Fibroblast of skin of left quadriceps (primary cell): ENCODE measurements at places on chromosomes 12 and 14.

DNA sequence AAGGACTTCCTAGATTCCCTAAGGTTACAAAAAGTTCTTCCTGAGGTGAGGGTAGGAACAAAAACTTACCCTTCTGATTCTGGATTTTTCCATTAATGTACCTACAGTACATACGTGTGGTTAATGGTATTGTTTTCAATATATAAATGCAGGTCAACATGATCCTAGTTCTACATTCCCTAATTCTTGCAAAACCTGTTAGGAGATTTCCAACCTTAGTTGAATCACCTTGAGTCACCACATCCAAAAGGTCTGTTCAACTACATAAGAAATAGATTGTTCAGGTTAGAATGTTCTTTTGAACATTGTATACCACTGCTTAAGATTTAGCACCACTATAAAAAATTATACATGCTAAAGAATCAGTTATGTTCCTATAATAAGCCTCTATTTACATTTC is 118.9 kb downstream of the GARIN6 start:
- DNase-seq: no peak

- DNase-seq: peak; percentile 71
Observed at GRCh38 chr12:77685112-77685511, 145.6 kb upstream of the NAV3 start.

GRCh38 chr14:68794851-68795596 is 2.2 kb upstream of the ZFP36L1 start:
- DNase-seq: peak; percentile 99

DNA sequence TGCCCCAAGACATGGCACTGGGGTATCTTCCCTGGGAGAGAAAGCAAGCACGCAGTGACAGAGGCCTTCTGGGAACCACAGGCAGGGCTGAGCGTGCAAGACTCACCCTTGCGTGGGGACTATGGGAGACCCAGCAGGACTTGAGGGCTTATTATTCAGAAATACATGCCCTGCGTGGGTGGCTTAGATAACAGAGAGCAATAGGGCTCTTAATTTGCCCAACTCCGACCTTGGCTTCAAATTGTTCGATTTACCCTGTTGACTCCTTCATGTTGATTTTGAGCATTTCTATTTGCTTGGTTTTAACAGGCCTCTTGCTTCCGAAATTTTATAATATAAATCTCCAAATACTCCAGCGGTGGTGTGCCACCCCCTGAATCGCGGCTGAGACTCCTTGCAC is 5.1 kb upstream of the SERPINA1 start:
- no peak for DNase-seq

- no peak for DNase-seq
Observed at GRCh38 chr12:48061938-48062719, 43.8 kb downstream of the SENP1 start.

DNA sequence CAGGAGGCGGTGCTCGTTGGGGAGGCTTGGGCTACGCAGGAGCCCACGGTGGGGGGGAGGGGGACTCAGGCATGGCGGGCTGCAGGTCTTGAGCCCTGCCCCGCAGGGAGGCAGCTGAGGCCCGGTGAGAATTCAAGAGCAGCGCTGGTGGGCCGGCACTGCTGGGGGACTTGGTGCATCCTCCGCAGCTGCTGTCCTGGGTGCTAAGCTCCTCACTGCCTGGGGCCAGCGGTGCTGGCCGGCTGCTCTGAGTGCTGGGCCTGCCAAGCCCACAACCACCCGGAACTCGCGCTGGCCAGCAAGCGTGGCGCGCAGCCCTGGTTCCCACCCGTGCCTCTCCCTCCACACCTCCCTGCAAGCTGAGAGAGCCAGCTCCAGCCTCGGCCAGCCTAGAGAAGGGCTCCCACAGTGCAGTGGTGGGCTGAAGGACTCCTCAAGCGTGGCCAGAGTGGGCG is 3.2 kb downstream of the METTL25 start:
- no peak for DNase-seq

GRCh38 chr14:101033006-101033405 is 129.5 kb upstream of the RTL1 start:
- DNase-seq: no peak

DNA sequence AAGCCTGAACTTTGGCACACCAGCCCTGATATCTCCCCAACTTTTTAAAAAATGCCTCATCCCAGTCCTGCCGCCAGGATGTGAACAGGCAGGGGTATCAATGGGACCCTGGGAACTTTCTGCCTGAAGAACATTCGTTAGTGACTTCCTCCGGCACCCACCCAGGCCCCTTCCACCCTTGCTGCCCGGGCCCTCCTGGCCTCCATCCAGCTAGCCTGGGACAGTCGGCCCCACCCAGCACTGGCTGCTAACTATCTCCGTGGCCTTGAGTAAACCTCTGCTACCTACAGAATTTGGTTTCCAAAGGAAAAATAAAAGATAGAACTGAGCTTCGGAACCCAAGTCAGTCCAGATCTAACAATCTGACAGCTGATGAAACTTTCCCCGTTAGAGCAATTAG is 14.3 kb downstream of the SCARB1 start:
- no peak for DNase-seq

DNA sequence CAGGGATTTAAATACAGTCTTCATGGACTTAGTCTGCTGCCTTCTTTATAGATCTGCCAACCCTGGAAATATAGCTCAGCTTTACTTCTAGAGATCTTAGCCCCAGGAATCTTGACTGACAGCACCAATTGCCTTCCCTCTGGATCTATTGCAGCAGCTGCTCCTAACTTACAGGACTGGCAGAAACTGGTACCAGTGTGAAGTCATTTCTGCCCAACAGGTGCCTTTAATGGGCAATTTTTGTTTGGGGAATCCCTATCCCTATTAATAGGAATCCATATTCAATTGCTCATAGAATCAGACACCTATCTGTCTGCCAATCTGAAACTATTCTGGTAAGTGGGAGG is 27.2 kb downstream of the SPX start:
- DNase-seq: no peak

DNA sequence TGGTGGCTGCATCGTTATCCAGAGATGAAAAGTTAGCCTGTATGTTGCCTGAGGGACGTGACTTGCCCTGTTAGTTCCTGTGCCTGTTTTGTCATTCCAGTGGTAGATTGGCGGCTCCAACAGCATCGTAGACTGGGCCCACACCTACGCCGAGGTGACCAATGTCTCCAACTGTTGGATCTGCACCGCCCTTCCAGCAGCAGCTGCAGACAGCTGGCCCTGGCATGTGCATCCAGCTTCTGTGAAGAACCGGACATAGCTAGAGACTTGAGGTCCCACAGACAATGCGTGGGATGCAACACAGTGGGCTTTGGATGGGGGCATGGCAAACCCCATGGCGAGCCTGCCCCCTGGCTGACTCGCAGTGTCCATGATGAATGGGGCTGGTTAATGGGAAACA is 93.0 kb upstream of the TMPO start:
- DNase-seq: no peak

GRCh38 chr14:89196545-89196944 is 220.5 kb downstream of the FOXN3 start:
- DNase-seq: no peak

DNA sequence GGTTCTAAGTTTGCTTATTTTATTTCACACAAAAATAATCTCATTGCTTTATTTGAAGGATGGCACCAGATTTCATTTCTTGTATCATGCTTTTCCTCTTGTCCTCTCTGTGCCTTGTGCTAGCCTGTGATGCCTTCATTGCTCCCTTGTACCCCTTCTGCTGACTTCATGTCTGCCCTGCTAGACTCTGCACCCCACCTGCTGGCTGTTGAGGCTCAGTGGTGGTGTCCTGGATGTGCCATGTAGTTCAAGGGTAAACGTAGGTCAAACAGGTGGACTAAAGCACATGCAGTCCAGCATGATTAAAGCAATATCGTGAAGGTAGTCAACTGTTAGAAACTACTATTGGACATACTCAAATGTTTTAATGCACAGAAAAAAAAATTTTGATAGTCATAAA is 21.6 kb downstream of the MRPS35 start:
- DNase-seq: no peak

- no peak for DNase-seq
Observed at GRCh38 chr12:123280971-123281370, 9.3 kb upstream of the CDK2AP1 start.
